Stimulated activated CD4-positive, alpha-beta T cell treated with anti-CD3 and anti-CD28 coated beads, TNF-alpha, amount 100 ng/mL, for 4 hours (primary cell): ENCODE measurements at places on chromosomes 3 and 15.

DNA sequence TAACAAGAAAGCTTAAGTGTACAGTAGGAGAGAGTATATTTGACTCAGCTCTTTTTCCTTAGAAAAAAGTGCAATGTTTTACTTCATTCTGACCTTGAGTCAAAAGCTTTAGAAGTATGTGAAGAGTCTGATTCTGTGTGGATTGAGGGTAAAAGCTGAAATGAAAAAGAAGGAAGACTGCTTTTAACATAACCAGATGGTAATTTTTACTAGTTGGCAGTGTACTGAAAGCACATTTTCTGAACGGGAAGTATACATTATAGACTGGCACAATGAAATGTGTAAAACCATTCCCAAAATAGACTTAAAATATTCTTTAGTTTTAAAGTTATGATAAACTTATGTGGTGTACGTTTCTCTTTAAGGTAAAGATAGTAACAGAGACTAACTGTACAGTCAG lies 197.8 kb upstream of the ZNF717 start:
- no peak for DNase-seq

DNA sequence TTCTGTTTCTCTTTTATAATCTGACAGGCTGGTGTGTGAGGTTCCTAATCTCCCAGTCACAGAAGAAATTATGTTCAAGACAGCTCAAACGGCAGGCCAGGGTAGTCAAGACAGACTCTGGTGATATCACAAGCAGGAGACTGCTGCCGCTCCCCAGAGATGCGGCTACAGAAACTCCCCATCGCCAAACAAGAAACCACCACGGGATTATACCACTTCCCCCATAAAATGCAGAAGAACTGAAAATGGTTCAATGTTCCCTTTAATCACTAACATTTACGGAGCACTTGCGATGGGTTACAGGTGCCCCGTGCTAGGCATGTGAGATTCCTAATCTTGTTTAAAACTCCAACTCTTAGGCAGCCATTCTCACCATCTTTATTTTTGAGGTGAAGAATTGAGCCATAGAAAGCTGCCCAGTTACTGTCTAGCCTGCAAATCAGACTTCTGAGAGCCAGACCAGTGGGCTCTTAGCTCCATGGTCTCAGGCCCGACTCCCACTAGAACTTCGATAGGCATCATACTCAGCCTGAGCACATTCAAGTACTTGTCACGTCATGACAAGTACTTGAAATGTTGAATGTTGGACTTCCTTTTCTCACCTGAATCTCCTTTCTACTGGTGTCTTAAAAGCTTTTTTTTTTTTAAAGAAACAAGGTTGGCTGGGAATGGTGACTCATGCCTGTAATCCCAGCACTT lies 58.4 kb downstream of the TBC1D2B start:
- DNase-seq, result no peak

DNA sequence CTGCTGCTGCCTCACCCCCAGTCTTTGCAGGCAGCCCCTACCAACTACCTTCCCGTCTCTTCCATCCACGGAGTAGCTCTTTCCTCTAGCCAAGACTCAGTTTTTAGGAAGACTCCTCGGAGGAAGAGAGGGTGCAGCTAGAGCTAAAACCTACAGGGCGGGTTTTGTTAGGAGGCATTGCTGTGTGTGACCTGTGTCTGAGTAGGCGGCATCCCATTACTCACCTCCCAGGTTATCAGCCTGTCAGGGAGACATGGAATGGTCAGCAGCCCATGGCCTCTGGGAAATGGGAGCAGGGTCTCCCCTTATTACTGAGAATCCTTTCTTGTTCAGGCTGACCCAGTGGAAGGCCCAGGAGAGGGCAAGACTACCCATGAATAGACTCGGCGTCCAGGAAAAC lies 43.8 kb upstream of the FGD5 start:
- no peak for DNase-seq

DNA sequence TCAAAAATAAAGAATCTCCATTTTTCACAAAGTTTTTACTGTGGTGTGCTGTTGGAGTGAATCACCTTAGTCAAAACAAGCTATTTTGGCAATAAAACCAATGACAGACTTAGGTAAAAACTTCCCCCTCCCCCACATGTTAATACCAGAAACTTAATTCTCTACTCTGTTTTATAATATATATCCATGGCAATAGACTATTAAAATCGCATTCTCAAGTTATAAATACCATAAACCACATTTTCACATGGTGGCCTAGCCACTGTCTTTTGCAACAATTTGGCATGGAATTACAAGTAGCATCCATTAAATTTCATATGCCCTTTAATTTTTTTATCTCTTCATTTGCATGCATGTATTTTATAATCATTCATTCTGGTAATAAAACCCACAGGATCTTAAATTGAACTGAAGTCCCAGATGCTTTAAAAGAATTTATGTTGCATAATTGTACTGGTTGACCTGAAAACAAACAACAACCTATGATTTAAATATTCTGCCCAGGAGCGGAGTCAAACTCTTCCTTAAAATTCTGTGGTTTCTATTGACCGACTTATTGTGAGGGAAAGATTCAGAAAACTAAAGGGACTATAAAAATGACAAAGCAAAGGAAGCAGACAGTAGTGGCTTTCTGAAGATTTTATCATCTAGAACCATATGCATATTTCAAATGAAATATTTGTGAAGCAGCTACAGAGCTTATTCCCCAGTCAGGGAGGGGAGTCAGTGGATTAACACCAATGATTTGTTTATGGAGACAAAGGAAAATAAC lies 229.0 kb upstream of the TBL1XR1 start:
- no peak for DNase-seq

- DNase-seq, result no peak
Observed at GRCh38 chr3:97713634-97714033, 50.9 kb upstream of the ARL6 start.

- DNase-seq, result no peak
Observed at GRCh38 chr3:189685860-189686259, 54.7 kb downstream of the TP63 start.

DNA sequence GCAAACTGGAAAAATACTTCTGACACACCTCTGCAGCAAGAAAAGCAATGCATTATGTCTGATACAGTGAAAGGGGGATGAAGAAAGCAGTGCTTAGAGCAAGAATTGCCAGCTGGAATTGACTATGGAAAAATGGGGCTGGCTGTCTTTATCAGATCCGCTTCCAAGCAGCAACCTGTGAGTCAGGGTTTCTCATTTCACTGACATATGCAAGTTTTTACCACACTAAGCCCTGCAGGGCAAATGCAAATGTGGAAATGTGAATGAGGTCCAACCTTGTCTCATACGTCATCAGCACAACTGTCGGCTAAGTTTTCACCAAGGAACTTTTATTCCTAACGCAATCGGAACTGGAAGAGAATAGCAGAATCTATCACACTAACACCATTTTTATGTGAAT lies 172.5 kb upstream of the GADL1 start:
- no peak for DNase-seq

DNA sequence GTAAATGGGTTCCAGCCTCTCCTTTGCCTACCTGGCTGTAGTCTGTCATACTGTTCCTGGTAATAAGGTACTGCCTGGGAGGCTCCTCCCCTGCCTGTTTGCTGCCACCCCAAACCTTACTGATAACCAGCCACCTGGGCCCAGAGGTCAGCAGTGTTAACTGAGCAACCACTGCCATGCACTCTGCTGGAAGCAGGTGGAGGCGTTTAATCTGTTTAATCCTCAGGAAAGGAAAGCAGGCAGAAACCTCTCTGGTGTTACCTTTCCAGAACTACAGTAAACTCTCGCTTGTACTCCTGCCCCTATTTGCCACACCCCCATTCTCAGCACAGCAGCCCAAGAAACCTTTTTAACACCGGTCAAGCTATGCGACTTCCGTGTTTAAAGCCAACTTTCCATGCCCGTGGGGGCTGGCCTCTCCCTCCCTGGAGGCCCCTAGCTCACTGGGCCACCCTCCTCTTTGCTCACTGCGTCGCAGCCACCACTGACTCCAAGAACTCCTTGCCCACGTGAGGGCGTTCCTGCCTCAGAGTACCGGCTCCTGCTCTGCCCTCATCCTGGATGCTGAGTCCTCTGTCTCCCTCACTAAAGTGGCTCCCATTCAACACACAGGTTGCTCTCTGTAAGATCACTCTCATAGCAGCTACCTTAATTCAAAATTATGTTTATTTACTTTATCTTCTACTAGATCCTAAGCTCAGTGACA lies 8.3 kb downstream of the BDH1 start:
- no peak for DNase-seq

GRCh38 chr3:120214176-120214575 lies 70.8 kb downstream of the GPR156 start:
- no peak for DNase-seq

GRCh38 chr3:76679541-76679940 lies 360.4 kb upstream of the ROBO2 start:
- no peak for DNase-seq

GRCh38 chr3:8869613-8870012 lies 93.7 kb downstream of the RAD18 start:
- no peak for DNase-seq

GRCh38 chr15:58307313-58307961 lies 124.4 kb upstream of the LIPC start:
- DNase-seq, result no peak

DNA sequence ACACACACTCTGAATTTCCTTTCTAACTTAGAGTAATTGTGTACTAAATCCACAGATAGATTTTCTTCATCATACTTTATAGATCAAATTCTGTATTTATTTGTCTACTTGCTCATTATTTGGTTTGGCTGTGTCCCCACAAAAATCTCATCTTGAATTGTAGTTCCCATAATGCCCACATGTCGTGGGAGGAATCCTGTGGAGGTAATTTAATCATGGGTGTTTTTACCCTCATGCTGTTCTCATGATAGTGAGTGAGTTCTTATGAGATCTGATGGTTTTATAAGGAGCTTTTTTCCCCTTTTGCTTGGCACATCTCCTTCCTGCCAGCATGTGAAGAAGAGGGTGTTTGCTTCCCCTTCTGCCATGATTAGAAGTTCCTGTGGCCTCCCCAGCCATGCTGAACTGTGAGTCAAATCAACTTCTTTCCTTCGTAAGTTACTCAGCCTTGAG lies 198.3 kb upstream of the TGFBR2 start:
- no peak for DNase-seq

DNA sequence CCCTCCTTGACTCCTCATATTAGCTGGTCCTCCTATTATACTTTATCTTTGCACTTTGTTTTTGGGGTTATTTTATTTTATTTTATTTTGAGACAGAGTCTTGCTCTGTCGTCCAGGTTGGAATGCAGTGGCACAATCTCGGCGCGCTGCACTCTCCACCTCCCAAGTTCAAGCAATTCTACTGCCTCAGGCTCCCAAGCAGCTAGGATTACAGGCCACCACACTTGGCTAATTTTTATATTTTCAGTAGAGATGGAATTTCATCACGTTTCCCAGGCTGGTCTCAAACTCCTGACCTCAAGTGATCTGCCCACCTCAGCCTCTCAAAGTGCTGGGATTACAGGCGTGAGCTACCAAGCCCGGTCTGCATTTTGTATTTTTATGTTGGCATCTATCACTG lies 126.7 kb downstream of the FOXB1 start:
- no peak for DNase-seq

GRCh38 chr3:98594628-98595324 lies 1.4 kb upstream of the CPOX start:
- DNase-seq, result no peak

- DNase-seq, result no peak
Observed at GRCh38 chr15:73794443-73795133, 41.4 kb upstream of the INSYN1 start.
